ENCODE measurements at places on chromosomes 7 and 10.
A peak's percentile ranks its signal among the peaks of the same experiment; 100 is the strongest.

DNA sequence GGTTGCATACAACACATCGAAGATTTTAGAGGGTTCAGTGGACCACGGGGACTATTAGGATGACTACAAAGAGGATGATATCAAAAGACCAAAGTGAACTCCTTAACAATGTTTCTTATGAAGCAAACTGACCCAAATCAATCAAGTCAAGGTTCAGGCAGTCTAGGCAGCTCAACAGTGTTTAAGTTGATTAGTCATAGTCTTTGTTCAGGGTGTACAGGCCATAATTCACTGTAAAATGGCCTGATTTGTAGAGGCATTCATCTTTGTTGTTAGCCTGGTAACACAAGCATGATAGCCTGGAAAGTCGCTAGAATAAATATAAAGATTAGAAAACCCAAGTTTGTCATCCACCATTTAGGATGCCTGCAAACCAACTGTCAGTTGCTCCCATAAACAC, 32.6 kb downstream of the ANTXRL start:
- DNase-seq = no peak

GRCh38 chr10:47046321-47047126, 135.3 kb downstream of the PTPN20 start:
- no peak for DNase-seq

DNA sequence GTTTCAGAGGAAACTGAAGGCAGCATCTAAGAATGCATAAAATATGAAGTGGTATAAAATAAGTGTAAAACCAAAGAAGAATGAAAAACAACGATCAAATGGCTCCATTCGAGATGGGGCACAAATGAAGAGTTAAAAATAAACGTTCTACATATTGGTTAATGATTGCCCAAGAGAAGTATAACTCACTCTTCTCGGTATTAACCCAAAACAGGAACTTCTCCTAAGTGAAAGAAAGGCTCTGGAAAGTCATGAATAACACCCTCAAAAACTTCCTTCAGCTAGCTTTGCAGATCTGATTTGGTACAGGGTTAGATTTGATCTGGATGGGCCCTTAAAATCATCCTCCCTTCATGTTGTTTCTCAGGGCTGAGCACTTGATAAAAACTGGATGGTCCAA, 94.3 kb upstream of the ADO start:
- no peak for DNase-seq

DNA sequence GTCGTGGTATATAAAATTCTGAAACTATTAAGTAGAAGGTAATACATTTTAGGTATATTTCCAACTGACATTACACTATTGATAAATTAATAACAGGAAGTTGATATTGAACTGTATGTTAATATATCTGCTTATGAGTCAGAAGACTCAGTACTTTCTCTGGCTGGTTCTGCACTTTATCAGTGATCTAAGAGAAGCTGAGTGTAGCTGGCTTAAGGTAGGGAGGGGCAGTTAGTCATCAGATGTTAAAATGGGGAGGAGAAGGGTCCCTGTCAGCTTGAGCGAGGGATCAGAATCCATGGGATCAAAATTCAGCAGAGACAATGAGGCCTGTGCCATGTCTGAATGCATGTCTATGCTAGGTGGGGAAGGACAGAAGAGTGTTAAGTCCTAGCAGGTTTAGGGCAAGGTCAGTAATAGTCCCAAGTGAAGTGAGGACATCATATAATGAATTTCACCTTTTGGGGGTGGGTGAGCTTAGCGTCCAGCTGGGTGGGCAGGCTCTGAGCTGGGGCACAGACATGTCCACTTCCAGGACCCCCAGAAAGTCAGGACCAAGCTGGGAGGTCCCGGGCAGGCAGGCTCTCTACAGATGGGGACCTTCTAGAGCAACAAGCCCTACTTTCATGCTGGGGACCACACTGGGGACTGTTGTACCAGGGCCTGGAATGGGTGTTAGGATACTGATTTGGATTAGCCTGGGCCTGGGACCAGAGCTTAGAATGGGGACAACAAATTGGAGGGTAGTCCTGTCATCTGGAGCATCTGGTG, 82.9 kb downstream of the WDFY4 start:
- no peak for DNase-seq

DNA sequence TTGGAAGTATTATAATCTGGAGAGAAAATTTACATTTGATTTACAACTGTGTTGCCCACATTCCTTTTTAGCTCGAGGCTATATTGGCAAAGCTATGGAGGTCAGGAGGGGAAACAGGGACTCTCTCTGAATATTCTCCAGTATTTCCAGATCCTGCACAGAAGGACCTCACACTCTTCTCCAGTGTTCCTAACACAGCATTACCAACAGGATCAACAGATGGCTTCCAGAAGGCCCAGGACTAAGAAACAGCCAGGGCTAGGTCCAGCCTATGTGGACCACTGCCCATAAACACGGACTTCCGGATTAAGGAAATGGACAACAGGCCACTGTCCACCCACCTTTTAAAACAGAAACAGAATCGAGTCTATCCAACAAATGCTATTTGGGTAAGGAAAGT, 65.3 kb downstream of the CHCHD3 start:
- no peak for DNase-seq

GRCh38 chr10:97640868-97641811, 669 bp downstream of the PI4K2A start:
- peak; percentile 11 for DNase-seq

DNA sequence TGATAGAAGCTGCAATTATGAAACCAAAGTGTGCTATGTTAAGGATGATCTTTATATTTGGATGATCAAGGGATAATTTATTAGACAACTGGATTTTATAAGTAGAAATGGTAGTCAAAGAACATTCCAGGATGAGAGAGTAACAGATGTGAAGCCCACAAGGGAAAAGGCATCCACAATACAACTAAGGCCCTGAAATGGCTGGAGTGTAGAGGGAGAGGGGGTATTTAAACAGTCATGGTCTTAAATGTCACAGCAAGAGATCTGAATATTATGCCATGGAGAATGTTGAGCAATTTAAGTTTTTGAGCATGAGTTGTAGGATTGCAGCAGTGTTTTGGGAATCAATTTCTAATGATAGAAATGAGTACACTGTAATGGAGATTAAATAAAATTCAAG, 282.3 kb upstream of the DKK1 start:
- no peak for DNase-seq

DNA sequence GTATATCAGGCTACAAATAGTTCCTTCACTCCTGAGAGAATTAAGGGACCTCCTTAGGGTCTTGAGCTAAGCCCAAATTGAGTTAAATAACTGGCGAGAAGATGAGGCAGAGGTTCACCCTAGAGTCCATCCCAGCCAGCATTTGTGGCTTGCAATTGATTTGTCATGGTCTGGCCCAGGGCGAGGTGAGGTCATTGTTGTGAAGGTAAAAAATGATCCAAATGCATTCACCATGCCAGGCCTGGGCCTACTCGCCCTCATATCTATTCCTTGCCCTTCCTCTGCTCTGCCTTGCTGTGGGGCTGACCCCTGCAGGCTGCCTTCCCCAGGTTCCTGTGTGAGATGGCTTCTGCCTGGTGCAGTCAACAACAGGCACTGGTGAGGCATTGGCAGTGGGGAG, 207.2 kb downstream of the ZNF365 start:
- no peak for DNase-seq

GRCh38 chr7:48074204-48074654, 14.8 kb upstream of the UPP1 start:
- no peak for DNase-seq

- DNase-seq = no peak
Observed at GRCh38 chr10:133608855-133609254, 17.7 kb downstream of the FRG2B start.

DNA sequence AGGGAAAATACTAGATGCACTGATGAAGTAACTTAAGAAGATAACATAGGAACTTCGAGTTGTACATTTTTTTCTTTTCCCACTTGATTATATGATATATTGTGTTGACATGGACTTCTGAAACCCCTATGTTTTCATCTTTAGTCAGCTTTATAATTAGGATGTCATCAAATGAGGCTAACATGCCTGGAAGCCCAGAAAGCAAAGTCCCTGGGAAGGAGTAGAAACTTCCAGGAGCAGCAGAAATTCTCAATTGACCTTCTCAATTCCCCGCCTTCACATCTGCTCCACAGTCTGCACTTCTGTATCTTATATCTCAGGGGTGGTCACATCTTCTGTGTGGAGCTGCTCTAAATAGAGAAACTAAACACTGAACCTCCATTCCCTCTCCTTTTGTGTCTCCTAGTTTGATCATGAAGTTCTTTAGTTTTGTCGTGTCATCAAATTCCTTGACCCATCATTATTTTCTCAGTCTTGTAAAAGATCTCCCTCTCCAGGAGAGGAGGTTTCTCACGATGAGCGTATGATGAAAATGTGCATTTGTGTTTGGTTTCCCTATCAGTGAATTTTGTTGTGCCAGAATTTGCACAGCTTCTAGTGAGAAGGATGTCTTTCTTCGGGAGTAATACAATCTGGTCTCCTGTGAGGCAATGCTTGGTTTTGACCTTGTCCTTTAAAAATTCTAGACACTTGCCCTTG, 303.3 kb downstream of the SUGCT start:
- DNase-seq = no peak

GRCh38 chr7:131105294-131105798, 222.3 kb upstream of the MKLN1 start:
- no peak for DNase-seq

DNA sequence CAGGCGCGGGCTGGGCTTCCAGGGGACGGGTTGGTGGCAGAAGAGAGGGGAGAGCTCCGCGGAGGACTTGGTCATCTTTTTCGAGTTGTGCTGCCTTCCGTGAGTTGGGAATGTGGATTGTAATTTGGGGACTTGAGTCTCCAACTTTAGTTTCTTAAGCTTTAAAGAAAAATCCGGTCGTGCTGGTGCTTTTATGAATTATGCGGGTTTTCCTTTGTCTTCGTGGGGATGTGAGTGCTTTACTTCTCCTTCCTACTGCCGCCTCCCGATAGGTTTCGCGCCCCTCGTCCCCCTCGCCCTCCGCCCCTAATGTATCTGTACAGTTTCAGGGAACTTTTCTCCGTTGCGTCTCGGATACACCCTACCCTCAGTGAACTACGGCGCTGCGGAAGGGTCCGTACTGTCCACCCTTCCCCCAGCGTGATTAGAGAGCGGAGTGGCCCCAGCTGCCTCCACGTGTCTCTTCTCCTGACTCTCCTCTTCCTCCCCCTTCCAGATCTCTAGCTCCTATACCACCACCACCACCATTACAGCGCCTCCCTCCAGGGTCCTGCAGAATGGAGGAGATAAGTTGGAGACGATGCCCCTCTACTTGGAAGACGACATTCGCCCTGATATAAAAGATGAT, 649 bp downstream of the SCD start:
- no peak for DNase-seq

GRCh38 chr10:4138146-4138721, 353.2 kb upstream of the KLF6 start:
- no peak for DNase-seq

DNA sequence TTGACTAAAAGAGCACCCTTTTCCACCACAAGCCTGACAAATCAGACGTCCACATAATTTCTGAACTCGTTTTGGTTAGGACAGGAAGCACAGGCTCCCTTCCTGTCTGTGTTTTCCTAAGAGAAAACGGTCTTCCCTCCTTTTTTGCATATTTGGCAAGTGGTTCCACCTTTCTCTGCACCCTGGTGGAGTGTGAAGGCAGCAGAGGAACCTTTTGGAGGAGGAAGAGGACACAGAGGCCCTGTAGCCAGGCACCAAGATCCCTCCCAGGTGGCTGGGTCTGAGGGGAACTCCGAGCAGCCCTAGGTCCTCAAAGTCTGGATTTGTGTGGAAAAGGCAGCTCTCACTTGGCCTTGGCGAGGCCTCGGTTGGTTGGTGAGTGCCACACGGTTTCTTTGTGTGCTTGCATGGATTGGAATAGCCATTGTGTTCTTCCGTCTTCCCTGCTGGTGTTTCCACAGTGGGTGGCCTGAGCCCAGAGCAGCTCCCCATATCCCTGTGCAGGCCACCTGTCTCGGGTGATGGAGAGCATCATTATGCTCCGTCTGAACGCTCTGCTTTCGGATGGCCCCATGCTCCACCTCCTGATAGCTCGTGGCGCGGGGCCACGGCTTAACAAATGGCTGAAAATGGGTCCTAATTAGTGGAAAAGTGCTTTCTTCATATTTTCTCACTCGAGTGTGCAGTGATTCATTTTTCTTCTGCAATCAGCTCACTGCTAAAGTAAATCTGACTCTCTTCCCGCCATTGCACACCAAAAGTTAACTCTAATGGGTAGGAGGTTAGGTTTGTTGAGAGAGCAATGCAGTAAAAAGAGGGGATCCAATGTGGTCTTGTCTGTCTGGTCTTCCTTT, 4.2 kb downstream of the IKZF1 start:
- DNase-seq = no peak

DNA sequence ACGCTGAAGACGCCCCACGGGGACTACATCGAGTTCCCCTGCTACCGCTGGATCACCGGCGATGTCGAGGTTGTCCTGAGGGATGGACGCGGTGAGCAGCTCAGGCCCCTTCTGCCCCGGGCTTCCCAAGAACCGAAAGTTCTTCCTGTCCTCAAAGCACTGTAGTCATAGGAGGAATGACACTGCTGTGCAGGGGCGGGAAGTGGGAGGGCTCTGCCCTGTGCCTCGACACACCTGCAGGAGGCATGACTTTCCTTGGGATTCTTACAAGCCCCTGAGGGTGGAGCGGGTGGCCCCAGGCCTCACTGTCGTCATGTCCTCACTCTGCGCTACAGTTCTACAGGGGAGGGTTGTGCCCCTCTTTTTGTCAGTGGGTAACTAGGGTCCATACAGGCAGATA, 8.6 kb downstream of the ALOX5 start:
- DNase-seq = no peak

DNA sequence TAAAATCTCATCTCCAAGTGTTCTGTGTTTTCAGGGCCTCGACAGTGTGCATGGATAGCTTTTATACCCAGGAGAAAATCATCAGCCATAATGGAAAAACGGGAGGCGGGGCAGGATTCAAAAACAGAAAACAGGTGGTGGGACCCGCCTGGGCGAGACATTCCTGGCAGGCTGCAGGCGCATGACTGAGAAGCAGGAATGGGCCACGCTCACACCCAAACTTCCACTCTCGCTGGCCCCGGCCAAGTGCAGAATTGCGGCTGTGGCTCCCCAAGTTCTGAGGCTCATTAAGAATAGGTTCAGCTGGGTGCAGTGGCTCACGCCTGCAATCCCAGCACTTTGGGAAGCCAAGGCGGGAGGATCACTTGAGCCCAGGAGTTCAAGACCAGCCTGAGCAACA, 60.6 kb downstream of the C10orf143 start:
- DNase-seq = no peak

DNA sequence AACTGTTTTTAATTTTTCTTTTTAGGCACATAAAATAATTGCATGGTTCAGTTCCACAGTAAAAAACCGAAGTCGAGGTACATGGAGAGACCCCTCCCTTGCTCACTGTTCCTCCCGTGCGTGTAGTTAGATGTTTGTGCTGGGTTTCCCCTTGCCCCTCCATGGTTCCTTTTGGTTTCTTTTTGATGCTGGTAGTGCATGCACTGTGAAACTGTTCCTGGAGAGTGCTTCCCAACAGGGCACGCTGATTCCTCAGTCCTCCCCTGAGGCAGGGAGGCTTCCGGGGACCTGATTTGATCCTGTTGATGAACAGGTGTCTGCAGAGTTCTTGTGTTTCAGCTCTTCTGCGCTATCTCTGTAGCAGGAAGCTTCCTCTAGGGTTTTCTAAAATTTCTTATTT, 69.5 kb downstream of the ADCY1 start:
- no peak for DNase-seq
